HFFc6 (cell line): ENCODE measurements at places on chromosomes 11 and 22.
A peak's percentile ranks its signal among the peaks of the same experiment; 100 is the strongest.

- DNase-seq: peak; percentile 69
These were observed 1.1 kb upstream of the RPLP2 start for GRCh38 chr11:808427-809286.

GRCh38 chr11:72233056-72233772 lies 8.6 kb downstream of the INPPL1 start:
- no peak for DNase-seq

DNA sequence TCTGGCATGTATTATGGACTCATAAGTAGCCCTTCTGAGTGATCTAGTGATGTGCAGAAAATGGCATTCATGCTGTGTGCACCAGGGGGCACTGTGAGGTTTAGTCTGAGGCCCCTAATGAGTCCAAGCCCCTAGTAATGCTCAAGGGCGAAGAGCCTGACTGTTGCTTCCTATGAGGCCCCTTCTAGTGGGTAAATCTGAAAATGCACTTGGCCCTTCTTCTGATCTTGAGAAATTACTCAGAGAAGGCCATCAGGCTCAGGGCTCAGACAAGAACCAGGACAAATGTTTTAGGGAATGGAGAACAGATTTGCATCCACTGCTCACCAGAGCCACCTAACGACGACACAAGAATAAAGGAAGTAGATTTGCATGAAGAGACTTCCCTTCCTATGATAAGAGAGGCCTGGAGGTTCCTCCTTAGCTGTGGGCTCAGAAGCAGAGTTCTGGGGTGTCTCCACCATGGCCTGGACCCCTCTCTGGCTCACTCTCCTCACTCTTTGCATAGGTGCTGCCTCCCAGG lies 75.8 kb downstream of the GGTLC2 start:
- peak; percentile 11 for DNase-seq

GRCh38 chr11:79390477-79390876 lies 50.4 kb downstream of the TENM4 start:
- DNase-seq: no peak

- no peak for DNase-seq
These were observed 12.0 kb upstream of the SESN3 start for GRCh38 chr11:95242845-95243605.

DNA sequence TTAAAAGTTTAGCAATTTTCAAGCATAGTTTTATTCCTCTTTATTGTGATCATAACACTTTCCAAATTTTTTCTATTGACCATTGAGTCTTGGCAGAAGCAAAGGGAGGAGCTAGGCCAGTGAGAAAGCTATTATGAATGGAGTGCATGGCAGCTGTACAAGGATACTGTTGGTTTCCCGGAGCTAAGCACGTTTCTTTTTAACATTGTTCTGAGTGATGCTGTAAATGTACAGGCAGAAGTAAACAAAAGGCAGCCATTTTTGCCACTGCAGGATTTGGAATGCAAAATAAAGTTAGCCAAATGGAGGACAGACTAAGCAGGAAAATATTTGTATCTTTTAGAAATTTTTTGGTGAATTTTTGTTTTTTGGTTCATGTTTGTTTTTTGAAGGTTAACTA lies 16.2 kb downstream of the CBL start:
- peak; percentile 46 for DNase-seq

DNA sequence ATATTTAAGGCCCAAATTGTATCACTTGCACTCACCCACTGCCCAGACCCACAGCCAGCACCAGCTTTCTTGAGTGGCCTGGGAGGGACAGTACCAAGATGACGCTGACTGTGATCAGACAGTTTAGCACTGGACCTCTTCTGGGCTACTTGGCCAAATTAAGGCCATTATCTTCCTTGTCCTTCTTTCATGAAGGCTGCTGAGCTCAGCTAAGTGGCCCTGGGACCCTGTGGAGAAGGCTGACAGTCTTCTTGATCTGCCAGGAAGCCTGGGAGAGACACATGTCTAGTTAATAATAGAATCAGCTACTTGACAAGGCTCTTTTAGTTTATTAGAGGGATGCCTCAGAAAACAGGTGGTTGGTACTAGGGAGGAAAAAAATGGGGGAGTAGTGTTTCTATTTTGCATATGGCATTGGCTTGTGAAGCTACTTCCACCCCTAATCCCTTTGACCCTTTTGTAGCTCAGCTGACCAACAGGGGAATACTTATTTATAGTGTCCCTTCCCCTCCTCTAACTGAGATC lies 127.9 kb upstream of the NTM start:
- no peak for DNase-seq

GRCh38 chr11:119714189-119714588 lies 14.8 kb downstream of the NECTIN1 start:
- DNase-seq: no peak

DNA sequence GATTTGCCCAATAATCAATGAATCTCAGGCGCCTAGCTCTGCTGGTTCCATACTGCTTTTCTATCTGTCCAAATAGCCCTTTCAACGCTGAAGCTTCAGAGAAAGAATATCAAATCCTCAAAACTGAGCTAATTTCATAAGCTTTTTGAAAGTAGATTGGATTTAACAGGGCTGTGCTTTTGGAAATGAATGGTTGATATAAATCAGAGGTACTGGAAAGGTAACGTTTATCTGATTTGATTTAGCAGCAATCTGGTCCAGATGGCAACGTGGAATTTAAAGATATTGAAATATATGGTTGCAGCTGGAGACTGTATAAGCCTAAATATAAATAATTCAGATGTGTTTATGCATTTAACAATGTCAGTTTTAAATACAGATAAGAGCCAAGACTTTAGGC lies 229.5 kb upstream of the MPPED2 start:
- DNase-seq: no peak

DNA sequence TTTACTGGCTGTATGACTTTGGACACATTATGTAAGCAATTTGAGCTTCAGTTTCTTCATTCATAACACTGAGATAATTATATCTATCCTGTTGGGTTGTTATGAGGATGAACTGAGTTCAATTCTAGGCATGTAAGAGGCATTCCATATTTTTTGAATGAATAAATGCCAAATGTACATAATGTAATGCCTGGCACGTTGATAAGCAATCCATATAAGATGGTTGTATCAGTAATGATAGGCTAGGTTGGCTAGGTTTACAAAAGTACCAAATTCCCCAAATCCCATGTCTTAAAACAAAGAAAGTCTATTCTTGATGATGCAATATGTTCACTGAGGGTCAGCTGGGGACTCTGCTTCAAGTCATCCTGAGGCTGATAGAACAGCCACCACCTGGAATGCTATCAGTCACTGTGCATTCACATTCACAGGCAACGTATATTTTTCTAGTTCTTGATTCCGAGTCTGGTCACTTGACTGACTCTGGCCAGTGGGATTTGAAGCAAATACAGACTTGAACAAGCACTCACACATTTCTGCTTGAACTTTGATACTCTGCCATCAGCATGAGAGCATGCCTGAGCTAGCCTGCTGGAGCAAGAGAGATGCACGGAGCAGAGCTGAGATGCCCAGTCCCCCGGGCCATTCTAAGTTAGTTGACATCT lies 104.0 kb upstream of the TIMP3 start:
- DNase-seq: no peak

DNA sequence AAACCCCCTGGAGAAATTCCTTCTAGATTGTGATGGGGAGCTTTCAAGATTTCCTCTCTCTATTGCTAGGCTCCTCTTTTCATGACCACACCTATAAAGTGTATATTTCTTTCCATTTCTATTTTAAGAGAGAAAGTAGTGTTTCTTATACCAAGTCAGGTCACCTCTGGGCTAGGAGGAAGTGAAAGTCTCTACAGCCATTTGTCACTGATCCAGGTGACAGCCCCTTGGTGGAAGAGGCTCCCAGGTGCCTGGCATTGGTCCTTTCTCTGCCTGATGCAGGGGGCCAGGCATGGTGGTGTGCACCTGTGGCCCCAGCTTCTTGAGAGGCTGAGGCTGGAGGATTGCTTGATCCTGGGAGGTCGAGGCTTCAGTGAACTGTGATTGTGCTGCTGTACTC lies 64.7 kb downstream of the DHCR7 start:
- no peak for DNase-seq

DNA sequence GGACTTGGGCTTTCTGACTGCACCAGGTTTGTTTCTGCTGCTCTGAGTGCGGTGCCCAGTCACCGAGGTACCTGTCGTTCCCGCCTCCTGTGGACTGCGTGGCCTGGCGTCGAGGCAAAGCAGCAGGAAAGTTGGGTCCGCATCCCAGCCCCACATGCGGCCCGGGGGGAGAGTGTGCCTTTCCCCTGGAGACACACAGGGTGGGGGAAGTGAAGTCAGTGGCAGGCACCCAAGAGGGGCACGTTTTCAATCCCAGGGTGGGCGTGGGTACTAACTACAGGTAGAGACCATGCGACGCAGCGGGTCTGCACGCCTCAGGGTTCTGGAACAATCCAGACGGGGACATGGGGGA lies 25.3 kb upstream of the GRAMD4 start:
- DNase-seq: no peak

DNA sequence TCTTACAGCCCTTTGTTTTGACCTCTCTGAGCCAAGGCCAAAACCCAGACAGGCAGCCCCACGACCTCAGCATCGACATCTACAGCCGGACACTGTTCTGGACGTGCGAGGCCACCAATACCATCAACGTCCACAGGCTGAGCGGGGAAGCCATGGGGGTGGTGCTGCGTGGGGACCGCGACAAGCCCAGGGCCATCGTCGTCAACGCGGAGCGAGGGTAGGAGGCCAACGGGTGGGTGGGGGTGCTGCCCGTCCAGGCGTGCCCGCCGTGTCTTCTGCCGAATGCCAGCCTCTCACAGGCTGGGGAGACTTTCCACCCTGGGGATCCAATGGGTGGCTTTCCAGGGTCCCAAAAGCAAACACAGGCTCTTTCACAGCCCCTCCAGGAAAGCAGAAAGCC lies 37.1 kb upstream of the PPP6R3 start:
- DNase-seq: no peak

GRCh38 chr22:24028533-24028932 lies 17.4 kb downstream of the CABIN1 start:
- DNase-seq: no peak

DNA sequence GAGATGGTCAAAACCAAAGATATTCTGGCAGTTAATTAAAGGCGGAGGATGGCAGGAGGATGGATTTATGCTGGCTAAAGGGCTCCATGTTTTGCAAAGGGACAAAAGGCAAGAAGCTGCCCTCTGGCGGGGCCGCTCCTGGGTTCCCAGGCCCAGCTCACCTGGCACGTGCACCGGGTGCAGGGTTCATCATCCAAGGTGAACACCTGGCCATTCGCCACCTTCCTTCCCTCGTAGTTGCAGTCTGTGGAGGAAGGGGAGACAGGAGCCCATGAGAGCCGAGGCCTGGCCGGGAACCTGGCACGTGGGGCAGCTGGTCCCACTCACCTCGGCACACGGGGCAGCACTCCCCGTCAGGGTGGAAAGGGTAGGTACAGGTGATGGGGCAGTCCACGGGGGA lies 23.8 kb downstream of the PGA5 start:
- DNase-seq: no peak

- no peak for DNase-seq
These were observed 104.0 kb downstream of the APOL5 start for GRCh38 chr22:35821654-35822053.

- no peak for DNase-seq
These were observed 46.9 kb upstream of the SYT9 start for GRCh38 chr11:7204778-7205177.

DNA sequence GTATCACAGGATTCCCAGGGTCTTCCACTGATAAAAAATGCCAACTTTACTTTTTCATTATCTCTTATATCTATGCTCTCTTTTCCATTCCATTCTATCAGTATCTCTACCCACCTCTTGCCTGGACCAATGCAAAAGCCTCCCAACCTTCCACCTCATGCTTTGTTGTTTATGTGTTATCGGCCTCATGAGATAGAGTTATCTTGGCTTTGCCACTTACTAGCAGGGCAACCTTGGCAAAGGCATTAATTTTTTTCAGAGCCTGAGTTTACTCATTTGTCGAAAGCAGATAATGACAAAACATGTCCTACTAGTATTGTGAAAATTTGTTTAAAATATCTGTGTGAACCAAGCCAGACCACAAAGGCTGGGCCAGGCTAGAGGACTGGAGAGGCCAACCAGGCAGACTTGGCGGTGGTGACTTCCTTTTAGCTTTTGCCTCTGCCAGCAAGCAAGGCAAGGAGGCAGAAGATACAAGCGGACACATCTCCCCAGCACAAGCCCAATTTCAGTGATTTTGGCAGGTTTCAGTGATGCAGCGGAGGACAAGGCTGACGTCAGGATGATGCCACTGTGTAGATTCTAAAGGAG lies 106.9 kb downstream of the ADAMTS15 start:
- DNase-seq: no peak

DNA sequence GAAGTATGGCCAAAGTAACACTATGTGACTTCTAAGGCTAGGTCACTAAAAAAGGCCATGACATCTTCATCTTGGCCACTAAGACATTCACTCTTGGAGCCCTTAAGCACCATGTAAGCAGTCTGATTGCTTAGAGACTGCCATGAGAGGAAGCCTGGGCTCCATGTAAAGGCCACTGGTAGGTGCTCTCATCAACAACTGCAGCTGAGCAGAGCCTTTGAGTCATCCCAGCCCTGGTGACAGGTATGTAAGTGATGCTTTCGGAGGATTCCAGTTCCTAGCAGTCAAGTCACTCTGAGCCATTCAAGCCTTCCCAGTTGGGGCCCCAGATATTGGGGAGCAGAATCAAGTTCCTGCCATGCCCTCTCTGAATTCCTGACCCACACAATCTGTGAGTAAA lies 26.2 kb downstream of the GAB2 start:
- no peak for DNase-seq

- DNase-seq: no peak
These were observed 7.2 kb downstream of the SUN2 start for GRCh38 chr22:38748487-38749136.

GRCh38 chr11:20477418-20478090 lies 90.0 kb downstream of the PRMT3 start:
- DNase-seq: no peak

DNA sequence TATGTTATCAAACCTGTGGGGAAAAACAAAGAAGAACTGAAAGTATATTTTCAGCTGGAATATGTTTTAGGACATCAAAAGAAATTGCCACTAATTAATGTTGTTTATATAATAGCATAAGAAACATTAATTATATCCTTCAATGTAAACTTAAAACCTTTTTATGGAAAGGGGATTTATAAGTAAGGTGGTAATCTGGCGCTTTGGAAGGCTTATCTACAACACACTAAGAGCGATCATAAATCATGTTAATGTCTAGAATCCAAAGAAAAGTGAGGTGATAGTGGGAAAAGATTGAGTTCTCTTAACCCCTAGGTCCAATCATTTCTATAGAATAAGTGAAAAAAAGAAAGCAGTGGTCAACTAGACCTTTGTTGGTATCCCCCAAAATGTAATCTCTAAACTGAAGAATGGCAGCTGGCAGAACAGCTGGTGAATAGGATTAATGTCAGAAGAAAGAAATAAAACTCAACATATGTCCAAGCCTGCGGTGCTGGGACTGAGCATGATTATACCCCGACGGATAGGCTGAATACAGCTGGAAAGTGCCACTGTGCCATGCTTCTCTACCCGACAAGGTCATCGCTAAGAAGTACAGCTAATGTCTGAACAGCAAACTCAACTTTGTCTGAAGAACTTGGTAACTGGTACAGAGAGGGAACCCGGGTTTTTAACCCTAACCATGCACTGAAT lies 64.0 kb downstream of the SOX6 start:
- DNase-seq: no peak
